ENCODE measurements at places on chromosomes 2 and 18.

DNA sequence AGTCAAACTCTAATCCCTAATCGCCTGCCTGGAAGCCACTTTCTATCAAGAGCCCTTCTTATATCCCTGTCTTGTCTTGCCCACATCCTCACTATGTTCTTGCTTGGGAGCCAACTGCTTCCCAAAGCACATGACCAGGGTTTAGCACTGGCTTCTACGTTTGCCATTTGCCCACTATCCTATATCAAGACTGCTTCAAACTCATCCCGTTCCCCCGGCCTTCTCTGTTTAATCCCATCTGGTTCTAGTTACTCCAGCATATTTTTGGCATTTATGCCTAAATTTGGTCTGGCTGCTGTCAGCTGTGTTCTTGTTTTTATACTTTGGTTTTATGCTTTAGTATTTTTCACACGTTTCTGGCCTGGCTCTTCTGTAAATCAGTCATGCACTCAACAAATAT lies 40.2 kb downstream of the POLR1A start:
- no peak for DNase-seq

DNA sequence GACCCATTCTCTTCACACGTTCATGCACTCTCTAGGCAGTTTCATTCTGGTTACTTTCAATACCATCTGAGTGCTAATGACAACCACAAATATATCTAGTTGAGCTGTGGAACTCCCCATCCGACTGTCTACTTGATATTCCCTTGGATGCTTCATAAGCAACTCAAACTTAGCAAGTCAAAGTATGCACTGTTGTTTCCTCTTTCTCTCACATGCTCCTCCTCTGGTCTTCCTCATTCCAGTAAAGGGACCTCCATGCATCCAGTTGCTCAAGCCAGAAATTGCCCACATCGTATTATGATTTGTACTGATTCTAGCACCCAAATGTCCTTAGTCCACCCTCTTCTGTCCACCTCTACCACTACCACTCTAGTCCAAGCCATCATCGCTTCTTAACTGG lies 22.3 kb downstream of the SEMA4F start:
- DNase-seq: no peak

DNA sequence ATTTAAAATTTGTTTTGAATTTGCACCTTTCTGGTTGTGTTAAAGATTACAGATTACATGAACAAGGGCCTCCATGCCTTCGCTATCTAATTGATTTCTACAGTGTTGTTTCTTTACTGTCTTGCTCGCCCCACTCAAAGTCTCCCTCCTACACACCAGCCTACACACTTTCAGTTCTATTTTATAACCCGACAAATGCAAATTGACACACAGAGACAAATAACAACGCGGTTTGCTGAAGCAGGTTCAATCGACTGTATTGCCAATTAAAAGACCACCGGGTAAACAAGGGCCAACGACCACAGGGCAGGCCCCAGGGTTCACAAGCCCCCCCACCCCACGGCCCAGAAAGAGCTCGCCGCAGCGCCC lies 869 bp downstream of the STARD7 start:
- DNase-seq: no peak

DNA sequence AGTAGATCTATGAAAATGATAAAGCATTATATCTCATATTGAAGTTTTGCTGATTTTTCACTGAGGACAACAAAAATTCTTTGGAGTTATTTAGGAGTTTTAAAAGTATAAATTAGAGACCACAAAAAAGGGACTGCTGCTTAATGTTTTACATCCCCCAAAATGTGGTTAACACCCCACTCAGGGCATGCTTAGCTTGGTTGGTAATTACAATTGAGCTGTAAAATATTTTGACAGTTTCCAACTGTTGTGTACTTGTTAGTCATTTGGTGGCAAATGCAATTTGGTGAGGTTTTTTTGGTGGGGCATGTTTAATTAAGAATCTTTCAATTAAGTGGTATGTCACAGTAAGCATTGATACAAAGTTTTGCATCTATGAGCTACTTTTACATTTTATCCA lies 137.3 kb upstream of the OTX1 start:
- no peak for DNase-seq

DNA sequence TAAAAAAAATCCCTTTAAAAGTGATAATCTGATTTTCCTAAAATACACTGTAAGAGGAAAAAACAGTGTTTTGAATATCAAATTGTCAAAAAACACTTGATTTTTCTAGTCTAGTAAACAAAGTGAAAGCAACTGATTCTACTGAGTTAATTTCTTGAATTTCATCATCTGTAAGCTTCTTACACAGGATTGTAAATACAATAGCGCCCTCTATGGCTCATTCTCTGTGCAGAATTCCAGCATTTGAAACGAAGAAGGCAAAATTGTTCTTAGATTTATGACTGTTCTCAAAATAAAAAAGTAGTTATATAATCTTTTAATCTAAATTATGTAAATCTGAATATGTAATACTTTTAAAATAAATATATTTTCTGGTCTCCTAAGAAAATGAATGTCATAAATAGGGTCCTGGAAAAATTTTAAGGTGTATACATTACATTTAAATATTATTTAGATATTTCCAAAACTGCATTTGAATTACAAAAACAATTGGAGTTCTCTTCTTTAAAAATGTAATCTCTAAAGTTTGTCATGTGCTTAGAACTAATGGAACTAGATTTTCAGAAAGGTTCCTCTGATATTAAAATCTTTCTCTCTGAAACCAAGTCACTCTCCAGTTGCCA lies 176.9 kb upstream of the MC4R start:
- peak; percentile 52 for DNase-seq

DNA sequence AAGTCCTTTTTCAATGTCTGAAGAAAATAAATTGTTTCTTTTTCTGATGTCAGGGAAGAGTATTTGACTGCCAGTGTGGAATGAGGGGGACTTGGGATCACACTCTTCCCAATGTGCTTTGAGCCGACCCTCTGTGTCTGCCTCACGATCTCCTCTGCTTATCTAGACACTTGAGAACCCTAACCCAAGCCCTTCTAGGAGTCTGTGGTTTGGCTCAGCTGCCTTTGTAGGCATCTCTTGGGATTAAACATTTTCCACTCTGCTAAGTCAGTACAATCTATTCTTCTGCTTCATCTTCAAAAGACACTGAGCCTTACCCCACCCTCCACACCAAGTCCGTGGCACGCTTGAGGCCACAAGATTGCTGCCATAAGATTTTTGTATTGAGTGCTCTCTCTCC lies 19.4 kb downstream of the FAM110C start:
- no peak for DNase-seq

All from epithelial cell of proximal tubule (primary cell).